ENCODE measurements at places on chromosomes 2 and 18.
A peak's percentile ranks its signal among the peaks of the same experiment; 100 is the strongest.

DNA sequence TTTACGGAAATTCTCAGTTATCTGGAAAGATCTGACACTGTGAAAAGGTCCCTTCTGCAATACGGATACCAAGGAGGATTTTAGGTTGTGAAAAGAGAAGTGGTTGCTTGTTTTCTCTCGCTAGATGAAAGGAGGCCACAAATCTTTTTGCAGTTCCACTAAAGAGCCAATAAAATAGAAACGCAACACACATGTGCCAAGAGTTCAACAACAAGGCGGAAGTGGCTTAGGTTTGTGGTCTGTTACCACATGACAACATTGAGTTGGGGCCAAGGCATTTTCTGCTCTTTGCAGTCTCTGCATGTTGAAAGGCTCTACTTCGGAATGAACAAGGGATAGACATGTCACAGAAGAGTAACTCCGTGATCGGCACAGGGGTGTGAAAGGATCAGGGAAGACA, 115.7 kb upstream of the OSR1 start:
- DNase-seq: peak; percentile 12

DNA sequence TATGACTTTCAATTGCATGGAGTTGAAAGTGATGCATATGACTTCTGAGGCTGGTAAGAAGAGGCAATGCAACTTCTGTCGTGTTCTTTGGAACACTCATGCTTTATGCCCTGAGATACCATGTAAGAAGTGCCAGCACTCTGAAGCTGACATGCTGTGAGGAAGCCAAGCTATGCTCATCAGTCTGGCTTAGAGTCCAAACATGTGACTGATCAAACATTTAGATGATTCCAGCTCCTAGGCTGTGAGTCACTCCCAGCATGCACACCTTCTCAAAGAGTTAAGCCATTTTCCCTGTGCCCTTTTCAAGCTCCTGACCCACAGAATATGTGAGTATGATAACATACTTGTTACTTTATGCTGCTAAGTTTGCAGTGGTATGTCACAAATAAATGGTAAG, 15.8 kb upstream of the VRK2 start:
- no peak for DNase-seq

DNA sequence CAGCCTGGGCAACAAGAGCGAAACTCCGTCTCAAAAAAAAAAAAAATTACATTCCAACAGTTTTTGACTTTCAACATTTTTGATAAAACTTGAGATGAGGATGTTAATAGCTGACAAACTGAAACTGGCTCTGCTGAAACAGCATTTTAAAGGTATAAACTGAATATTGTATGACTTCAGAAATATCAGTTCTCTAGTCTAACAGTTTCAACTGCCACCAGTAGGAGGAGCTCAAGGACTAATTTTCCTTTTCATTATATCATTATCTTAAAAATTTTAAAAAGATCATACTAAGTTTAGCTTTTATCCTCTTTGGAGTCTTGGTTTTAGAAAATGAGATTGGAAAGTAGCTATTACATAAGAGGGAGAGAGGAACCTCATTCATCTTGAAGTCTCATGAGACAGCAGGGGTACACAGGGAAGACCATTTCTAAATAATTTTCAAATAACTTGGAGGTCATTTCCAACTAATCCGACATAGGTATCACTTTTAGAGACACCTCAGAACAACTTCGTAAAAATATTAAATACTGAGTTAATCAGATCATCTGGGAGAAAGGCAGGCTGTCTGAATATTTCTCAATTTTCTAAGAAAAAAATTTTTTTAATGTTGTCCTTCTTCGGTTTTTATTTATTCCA, 37.6 kb upstream of the MCM6 start:
- no peak for DNase-seq

- no peak for DNase-seq
Measured at GRCh38 chr2:187847245-187848208, 293.3 kb upstream of the TFPI start.

DNA sequence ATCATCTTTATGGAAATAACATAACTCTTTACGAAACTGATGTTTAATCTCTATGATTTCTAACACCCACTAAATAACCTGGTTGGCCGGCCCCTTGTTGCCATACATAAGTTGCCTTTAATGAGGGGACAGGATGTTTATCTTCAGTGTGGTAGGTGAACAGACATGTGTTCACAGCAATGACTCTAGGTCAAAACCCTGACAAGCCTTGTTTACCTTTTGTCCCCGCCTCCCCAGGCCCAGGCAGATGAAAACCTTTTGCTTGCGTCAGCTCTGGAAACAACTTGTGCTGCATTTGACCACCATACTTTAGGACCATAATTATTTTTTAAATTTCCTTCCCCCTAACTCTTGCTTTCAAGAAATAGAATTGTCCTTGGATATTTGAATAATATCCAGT, 2.9 kb upstream of the DSG4 start:
- DNase-seq: no peak

DNA sequence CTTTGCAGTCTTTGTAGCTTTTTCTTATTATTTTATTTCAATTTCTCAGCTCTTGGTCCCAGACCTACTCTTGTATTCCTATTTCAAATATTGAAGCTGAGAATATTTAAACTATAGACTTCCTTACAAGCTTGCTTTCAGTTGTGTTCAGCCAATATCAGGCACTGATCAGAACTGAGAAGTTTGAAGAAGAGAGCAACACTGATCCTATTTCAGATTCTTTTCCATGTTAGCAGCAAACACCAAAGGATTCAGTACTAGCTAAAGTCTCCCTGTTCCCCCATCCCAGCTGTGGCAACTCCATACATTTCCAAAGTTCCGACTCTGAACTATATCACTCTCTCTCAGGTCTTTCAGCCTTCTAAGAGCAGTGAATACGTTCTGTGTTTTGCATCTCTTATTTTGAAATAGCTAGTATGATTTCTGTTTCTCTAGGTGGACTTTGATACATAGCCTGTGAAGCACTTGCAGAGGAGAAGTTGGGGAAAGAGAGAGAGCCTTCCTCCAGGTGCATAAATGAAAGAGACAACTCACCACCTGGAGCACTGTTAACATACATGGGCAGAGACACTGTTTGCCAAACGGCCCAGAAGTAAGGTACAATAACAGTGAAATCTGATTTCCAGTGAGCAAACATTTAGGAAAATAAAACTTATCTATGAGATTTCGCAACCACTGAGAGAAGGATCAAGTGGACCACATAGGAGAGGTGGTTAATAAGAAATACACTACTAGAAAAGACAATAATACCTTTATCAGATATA, 135.0 kb upstream of the ZNF804A start:
- DNase-seq: no peak

GRCh38 chr2:69742322-69742952, 503 bp downstream of the ANXA4 start:
- DNase-seq: no peak

DNA sequence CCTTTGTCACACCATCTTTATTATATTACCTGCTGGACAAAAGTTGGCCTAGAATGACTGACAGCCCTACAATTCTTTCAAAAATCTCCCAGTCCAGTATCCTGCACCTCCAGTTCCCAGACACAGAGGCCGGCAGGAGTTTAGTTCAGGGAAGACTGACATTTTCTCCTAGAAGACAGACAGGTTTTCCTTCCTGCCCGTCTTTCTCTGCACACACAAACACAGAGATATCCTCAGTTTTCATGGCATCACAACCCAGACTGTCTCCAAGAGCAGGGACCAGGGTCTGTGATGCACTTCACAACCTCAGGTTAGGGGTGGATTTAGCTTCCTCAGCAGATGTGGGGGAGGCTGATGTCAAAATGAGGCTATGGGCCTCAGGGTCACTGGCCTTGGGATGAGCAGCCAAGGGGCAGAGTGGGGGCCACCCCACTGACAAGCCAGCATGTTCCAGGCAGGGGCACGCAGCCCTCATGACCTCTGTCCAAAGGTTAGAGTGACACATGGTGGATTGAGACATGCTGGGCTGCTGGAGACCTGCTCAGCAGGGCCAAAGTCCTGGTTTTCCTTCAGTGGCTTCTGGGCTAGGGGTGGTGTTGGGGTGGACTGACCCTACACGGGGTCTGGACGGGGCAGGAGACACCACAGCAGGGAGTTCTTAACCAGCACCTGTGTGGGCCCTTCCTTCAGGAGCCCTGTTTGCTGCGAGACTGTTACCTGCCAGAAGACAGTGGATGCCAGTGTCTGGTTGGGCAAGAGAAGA, 70.5 kb downstream of the SFXN5 start:
- DNase-seq: no peak

DNA sequence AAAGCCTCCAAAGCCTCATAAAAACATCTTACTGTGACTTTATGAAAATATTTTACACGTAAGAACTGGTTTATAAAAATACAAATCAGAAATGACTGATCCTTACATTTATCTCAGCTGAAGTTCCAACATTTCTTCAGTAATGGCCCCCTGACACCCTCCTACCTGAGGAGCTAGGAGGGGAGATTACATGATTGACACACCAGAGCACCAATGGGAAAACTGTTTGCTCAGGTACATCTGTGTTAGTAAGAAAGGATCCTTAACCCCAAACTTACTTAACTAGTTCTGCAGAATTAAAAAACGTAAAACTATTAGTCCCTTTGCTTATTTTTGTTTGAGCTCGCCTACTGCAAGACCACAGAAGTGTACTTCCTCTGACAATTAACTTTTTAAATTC, 27.0 kb downstream of the ENOSF1 start:
- DNase-seq: no peak

GRCh38 chr2:165839610-165840009, 45.6 kb upstream of the GALNT3 start:
- peak; percentile 14 for DNase-seq

- no peak for DNase-seq
Measured at GRCh38 chr2:232502911-232503808, 15.5 kb upstream of the ECEL1 start.

DNA sequence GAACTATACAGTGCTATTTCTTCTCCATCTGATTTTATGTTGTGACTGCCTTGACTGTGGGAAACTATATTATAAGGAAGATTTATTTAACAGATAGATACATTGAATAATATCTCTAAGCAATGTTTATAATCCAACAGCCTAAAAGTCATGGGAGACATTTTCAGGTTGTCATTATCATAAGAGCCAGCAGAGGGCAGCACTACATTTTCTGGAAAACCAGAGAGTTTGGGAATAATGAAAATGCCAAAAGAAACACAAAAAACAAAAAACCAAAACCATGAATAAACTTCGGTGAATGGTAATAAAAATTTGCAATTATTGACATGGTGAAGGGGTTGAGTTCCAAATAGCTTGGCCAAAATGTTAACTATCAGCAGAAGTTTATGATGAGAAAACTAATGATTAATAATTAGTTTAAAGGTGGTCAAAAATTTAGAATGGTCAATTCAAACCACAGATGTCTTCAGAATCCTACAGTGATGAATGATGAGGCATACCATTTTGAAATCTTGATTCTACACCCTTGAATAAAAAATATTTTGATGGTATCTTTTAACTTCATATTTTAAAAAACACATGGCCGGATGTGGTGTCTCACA, 4.7 kb downstream of the EEF1B2 start:
- no peak for DNase-seq

DNA sequence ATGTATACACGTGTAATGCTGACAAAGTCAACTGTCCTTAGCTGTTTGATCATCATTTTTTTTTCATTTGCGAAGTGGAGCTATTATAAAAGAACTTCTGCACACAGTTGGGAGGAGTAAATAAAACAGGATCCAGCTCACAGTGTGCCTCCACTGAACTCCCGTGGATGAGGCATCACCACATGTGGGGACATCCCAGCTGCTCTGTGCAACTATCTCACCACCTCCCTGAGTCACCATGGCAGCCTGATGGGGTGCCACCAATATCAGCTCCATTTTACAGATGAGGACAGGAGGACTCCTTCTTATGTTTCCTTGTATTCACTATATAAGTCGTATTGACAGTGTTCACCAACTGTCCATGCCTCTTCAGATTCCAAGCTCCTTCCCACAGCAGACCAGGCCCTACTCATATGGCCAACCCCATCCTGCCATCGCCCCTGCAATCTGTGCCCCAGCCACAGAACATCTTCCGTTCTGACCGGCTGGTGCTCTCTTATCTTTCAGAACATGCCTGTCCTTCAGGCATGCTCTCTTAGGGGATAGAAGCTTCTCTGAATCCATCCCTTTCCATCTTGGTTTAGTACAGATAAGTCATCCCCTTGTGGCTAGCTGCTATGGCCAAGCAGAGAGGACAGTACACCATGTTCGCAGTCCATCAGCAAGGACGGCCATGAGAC, 288.1 kb downstream of the RNF144A start:
- no peak for DNase-seq

DNA sequence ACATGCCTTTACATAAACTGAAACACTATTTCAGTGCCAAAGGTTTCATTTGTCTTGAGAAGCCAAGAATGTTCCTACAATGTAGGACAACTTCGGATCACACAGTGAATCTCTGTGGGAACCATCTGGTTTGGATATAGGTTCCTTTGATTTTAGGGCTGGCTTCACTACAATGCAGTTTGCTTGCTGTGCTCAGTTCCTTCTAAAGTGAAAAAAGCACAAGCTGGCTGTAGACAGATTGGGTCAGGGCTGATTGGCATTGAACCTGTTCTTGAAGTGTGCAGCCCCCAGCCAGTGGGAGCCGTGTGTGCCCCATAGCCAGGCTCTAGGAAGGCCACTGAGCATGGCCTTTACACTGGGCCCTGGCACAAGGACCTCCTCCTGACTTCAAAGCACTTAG, 167.9 kb upstream of the HNRNPA3 start:
- DNase-seq: no peak

DNA sequence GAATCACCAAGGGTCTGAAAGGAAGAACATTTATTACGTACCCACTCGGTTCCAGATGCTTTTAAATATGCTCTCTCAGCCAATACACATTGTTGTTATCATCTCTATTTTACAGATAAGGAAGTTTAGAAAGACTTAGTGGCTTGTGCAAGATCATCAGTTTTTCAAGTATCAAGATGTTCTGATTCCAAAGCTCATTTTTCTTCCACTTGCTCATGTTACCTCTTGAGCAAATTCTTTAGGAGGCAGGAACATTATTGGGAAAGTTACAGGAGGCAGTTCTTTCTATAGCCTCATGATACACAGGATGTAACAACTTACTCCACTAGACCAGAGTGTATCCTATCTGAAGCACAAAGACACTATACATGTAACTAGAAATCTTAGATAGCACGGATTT, 65.0 kb upstream of the MMADHC start:
- DNase-seq: no peak

- DNase-seq: no peak
Measured at GRCh38 chr18:67788310-67789164, 272.0 kb upstream of the DSEL start.

DNA sequence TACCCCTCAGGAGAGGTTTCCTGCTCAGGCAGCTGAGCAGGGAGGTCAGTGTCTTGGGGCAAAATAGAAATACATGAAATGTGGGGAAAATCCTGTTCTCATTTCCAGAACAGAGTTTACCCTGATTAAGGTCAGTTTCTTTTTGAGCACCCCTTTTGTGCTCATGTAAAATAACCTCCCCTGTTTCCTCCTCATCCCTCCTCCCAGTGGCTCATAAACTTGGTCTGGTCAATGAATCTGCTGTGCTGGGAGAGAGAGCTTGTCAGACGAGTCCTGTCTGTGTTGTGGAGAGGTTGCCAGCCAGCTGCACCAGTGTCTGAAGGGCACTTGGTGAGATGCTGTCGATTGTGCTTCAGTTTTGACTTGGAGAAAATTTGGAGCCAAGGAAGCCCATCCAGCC, 48.6 kb downstream of the NTSR2 start:
- DNase-seq: no peak

GRCh38 chr2:128541448-128541847, 222.8 kb upstream of the HS6ST1 start:
- DNase-seq: no peak

- DNase-seq: no peak
Measured at GRCh38 chr2:207662203-207662602, 37.0 kb upstream of the METTL21A start.
